SK-N-SH treated with all-trans-retinoic acid at 6 μM for 48 hours (cell line): ENCODE measurements at places on chromosomes 2 and 18.

- ATAC-seq, result peak; percentile 56
Observed at GRCh38 chr2:138035608-138036217, 71.4 kb downstream of the HNMT start.

- ATAC-seq, result no peak
Observed at GRCh38 chr18:59419386-59419785, 60.3 kb upstream of the LMAN1 start.

DNA sequence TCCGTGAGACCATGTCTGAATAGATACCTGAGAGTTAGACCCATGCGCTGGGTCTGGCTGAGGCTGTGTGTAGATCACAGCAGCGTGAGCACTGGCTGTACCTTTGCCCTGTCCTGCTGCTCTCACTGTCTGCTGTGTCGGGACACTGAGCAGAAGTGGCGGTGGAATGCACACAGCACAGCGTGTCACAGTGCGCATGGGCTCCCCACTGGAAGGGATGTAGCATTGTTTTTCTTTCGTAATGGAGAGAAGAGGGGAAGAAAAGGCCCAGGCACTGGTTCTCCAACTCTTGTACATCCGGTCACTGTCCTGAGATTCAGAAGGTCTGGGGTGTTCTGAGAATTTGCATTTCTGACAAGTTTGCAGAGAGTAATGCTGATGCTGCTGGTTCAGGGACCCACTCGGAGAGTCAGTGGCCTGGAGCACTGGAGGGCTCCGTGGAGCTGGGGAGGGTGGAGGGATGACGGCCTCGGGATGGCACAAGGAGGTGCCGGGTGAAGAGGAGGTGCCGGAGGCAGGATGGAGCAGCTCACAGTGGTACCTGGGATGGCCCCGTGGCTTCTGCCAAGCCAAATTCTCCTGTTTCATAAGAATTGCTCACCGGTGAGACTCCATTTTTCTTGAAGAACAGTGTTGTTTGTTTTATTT is 252.8 kb downstream of the LDLRAD4 start:
- no peak for ATAC-seq

DNA sequence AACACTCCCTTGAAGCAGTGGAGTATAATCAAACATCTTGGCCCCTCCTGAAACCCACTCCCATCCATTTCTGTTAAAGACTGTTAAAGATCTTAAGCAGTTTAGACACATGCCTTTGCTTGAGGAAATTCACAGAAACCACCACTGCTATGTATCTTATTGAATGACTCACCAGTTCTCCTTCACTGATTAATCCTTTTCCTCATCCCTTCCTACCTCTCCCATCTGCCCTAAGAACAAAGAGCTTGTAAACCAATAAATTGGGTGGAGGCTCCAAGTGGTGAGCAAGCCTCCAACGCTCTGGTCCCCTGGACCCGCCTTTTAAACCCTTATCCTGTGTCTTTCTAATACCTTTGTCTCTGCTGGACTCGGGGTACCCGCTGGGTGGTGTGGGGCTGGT is 746.1 kb downstream of the LRP1B start:
- ATAC-seq, result no peak

GRCh38 chr2:144320491-144320890 is 199.4 kb downstream of the ZEB2 start:
- ATAC-seq, result peak; percentile 96

DNA sequence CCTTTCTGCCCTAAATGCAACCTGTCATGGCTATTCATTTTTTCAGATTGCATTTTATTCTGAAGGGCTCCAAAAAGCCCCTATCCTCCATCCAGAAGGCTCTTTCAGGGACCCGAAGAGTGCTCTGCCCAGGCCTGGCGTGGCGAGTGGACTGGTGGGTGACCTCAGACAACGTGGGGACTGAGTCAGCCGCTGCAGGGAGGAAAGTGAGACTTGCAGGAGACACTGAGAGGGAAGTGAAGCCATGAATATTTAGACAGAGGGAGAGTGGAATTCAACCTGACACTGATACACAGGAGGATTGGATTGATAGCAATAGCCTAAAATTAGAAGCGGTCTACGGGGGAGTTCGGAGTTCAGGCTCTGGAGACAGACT is 63.6 kb upstream of the SIX2 start:
- ATAC-seq, result no peak

- peak; percentile 68 for ATAC-seq
Observed at GRCh38 chr2:144084114-144084661, 435.7 kb downstream of the ZEB2 start.

- no peak for ATAC-seq
Observed at GRCh38 chr2:20633794-20634506, 16.9 kb downstream of the HS1BP3 start.

- ATAC-seq, result no peak
Observed at GRCh38 chr2:127022817-127023216, 84.1 kb downstream of the BIN1 start.
